ENCODE measurements at places on chromosomes 12 and 14.
A peak's percentile ranks its signal among the peaks of the same experiment; 100 is the strongest.

DNA sequence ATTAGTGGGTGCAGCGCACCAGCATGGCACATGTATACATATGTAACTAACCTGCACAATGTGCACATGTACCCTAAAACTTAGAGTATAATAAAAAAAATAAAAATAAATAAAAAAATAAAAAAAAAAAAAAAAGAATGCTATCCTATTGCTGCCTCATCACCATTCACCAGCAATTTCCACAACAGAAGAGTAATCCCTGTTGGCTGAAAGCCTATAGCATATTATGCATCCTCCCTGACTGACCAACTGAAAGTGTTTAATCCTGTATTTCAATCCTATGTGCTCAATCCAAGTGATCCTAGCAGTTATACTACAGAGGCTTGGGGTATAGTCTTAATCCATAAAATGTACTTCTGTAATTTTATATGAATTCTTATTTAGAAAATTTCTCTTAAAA lies 18.5 kb downstream of the DICER1 start:
- peak; percentile 18 for DNase-seq

GRCh38 chr12:108511633-108512540 lies 3.2 kb upstream of the FICD start:
- peak; percentile 43 for DNase-seq

DNA sequence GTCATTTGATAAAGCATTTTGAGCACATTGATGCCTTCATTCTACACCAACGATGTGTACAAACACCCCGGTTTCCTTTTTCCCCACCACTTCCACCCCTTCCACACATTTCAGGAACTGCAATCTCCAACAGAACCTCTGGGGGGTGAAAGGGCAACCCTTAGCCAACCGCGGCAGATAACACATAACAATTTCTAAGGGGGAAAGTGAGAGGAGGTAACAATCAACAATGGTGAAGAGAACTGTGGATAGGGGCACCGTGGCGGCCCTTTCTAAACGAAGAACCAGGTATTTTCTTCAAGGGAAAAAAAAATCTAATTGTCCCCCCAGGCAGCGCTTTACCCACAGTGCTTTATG lies 1.1 kb downstream of the KITLG start:
- no peak for DNase-seq

DNA sequence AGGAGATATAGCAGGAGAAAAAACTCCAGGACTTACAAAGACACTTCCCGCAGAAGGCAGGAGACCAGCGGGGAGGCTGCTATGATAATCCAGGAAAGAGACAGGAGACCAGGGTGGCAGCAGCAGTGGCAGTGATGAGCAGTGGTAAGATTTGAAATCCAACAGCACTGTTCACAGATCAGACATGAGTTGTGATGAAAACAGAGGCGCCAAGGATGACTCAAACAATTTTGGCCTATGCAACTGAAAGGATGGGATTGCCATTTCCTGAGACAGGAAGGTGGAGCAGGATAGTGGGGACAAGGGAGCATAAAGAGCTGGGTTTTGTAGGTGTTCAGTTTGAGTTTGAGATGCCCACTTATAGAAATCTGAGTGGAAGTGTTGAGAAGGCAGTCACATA lies 108.6 kb upstream of the DYRK2 start:
- no peak for DNase-seq

GRCh38 chr12:93759512-93760081 lies 82.4 kb downstream of the CRADD start:
- DNase-seq = no peak

GRCh38 chr14:31544816-31545215 lies 16.4 kb upstream of the NUBPL start:
- no peak for DNase-seq

GRCh38 chr14:87175175-87175574 lies 817.8 kb downstream of the GALC start:
- DNase-seq = no peak

GRCh38 chr12:29208060-29208459 lies 59.0 kb downstream of the FAR2 start:
- DNase-seq = no peak
